Posterior vena cava (tissue), 2 donors: ENCODE measurements at places on chromosomes 1 and 21. TPM values are rescaled to one million over a fixed set of nuclear protein-coding genes. Genes with fewer than 3 reads are reported as not detected.

GRCh38 chr1:215599418-215600074 is 32.4 kb downstream of the KCTD3 start:
- no peak for DNase-seq

- DNase-seq, result peak; percentile 25
Measured at GRCh38 chr1:17805869-17806684, 50.9 kb downstream of the ACTL8 start.

The PRDM16 gene
- total RNA-seq, result 21.1 TPM

DNA sequence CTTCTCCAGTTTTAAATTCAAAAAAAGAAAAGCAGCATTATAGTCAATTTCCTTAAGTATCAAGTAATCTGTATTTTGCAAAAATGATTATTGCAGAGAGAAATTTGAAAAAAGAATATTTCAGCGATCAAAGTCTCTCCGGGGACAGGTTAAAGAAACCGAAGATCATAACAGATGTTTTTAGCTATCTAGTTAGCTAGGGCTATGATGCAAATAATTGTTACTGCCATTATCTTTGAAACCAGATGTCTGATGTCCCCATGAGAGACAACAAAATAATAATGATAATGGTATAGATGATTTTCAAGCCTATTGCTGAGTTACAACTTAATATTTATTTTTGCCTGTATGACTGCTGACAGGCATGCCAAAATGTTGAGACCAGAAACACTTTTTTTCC is 1326.0 kb downstream of the PLA2G4A start:
- DNase-seq, result no peak

- DNase-seq, result peak; percentile 81
Measured at GRCh38 chr1:155000411-155000725, 2.2 kb upstream of the ZBTB7B start.

- no peak for DNase-seq
Measured at GRCh38 chr1:44775930-44776729, 790 bp downstream of the RPS8 start.

The CSMD2 gene
- total RNA-seq, result 3.1 TPM

DNA sequence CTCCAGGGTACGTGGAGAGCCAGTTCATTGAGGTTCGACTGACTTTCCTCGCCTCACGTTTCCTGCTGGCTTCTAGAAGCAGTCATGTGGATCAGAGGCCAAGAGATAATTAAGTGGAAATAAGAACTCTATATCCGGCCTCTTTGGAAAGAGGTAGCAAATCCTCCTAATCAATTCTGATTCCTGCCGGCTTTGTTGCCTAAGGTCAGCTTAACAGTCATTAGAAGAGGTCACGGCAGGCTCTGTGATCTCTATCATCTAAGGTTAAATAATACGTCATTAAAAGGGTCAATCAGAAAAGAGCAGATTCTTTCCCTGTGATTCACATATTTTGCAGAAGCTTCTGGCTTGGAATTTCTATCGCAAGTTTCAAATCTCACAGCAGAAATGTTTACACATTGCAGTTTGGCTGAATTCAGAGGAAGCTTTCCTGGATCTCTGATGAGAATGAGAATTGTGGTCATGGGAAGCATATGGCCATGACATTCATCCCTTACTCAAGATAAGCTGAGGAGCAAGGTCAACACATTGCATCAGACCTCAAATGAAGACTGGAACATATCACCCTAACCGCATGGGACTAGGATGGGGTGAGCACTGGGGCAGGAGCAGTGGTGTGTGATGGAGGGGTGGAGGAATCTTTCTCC is 189.4 kb downstream of the PBX1 start:
- no peak for DNase-seq

The ZNF362 gene
- total RNA-seq, result 37.0 TPM

The SELL gene
- total RNA-seq, result 5.5 TPM

DNA sequence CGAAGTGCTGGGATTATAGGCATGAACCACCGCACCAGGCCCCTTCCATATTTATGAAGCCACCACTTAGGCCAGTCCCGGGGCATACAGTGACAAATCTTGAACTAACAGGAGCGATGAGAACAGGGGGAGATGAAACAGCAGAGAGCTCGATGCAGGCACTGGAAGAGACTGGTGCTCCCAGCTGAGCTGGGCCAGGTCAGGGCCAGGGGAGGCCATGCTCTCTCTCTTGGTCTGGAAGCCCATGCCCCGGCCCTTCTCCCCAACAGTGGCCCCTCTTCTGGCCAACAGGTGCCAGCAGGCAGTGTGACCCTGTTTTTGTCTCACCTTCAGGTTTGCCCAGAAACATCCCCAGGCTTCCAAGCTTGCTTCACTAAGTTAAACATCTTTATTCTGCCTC is 269.9 kb upstream of the C1orf174 start:
- peak; percentile 69 for DNase-seq

- DNase-seq, result no peak
Measured at GRCh38 chr21:37204580-37204979, 62.6 kb downstream of the VPS26C start.

DNA sequence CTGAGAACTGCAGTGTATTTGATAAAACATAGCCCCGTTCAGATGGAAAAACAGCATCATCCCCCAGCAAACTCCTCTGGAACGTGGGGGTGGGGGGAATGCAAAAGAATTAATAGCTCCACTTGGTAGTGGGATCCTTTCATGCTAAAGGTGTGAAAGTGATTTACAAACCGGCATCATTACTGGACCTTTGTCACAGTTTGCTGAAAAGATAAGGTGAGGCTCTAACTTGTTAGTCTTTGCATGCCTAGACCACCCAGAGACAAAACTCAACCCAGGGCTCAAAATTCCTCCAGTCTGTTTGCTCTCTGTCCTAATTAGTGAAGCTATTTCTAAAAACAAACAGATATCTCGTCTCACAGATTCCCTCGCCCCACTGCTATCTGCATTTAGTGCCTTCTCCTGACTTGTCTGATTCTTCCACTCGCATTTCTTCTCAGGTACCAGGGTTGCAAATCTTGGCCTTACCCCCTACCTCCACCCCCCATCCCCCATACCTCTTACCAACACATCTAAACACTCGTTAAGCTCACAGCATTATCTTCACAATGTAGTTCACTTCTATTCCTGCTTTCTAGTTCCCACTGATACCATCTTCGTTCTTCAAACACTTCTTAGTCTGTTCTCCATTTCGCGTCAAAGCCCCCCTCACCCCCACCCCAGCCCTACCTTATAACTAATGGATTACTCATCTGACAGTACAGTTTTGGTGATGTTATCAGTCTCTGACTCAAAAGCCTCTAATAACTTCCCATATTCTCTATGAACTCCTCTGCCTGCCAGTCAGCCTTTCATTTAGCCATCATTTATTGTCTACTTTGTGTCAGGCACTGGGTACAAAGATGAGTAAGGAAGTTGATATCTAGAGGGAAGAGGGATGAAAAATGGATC is 11.8 kb downstream of the IER5 start:
- DNase-seq, result no peak

DNA sequence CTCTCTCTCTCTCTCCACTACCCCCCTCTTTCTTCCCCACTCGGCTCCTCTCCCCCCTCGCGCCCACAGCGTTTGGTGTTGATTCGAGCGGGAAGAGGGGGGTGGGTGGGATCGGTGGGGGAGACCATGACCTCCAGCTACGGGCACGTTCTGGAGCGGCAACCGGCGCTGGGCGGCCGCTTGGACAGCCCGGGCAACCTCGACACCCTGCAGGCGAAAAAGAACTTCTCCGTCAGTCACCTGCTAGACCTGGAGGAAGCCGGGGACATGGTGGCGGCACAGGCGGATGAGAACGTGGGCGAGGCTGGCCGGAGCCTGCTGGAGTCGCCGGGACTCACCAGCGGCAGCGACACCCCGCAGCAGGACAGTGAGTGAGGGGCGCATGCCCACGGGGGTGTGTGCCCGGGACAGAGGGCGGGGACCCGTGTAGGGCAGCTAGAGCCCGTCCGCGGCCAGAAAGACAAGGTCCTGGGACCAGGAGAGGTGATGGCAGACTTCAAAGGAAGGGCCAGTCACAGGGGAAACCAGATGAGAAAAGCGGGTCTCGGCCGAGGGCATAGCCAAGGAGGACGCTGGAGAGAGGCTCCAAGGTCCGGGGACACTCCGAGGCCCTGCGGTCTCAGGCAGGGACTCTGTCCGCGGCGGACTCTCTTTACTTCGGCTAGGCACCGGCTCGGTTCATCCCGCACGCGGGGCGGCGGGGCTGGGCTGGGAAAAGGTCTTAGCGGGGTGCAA is at the start of gene PRRX1:
PRRX1 (plus strand) TSS at position 39 of the 735 bp plus-strand sequence; CDS start at position 127, 88 bp downstream.
- DNase-seq, result peak; percentile 83

GRCh38 chr1:32773018-32773763 is 44.0 kb downstream of the YARS1 start:
- DNase-seq, result peak; percentile 93

DNA sequence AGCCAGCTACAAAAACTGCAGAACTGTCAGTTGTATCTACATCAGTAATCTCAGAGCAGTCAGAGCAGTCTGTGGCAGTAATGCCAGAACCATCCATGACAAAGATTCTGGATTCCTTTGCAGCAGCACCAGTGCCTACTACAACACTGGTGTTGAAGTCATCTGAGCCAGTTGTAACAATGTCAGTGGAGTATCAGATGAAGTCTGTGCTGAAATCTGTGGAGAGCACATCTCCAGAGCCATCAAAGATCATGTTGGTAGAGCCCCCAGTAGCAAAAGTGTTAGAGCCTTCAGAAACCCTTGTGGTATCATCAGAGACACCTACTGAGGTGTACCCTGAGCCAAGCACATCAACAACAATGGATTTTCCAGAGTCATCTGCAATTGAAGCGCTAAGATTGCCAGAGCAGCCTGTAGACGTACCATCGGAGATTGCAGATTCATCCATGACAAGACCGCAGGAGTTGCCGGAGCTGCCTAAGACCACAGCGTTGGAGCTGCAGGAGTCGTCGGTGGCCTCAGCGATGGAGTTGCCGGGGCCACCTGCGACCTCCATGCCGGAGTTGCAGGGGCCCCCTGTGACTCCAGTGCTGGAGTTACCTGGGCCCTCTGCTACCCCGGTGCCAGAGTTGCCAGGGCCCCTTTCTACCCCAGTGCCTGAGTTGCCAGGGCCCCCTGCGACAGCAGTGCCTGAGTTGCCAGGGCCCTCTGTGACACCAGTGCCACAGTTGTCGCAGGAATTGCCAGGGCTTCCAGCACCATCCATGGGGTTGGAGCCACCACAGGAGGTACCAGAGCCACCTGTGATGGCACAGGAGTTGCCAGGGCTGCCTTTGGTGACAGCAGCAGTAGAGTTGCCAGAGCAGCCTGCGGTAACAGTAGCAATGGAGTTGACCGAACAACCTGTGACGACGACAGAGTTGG is 7.3 kb downstream of the SON start:
- no peak for DNase-seq

The F13B gene
- total RNA-seq, result not detected
